ENCODE measurements at places on chromosomes 16 and 17.

GRCh38 chr17:19338031-19338990 lies 24.2 kb downstream of the B9D1 start:
- DNase-seq, result peak; percentile 62

GRCh38 chr17:57874434-57875289 lies 24.8 kb upstream of the MRPS23 start:
- no peak for DNase-seq

DNA sequence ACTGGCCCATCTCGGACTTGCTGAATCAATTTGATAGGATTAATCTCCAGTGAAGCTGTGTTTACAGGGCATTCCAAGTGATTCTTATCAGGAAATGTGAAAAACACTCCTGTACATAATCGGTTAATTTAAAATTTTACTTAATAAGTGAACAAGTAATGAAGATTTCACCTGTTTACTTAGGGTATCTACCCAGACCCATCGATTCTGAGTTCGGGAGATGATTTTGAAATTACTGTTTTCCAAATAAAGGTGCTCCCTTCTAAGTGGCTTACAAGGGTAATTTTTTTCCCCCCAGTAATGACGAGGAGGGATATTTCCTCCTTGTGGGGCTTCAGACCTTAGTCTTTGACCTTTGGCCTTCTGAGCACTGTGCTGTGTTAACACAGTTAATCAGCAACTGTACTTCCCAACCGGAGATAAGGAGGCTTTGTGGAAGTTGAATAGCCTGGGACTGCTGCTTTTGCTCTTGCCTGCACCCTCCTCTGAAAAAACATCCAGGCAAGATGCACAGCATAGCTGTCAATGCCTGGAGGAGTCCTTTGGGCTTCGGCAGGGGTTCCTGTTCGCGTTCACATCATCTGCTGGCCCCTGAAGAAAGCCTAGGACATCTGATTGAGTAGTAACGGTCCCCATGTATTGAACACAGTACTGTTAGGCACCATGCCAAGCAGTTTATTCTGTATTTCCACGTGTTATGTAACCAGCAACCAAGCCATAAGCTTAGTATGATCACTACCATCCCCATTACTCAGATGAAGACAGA lies 1.8 kb downstream of the FAHD1 start:
- DNase-seq, result no peak

DNA sequence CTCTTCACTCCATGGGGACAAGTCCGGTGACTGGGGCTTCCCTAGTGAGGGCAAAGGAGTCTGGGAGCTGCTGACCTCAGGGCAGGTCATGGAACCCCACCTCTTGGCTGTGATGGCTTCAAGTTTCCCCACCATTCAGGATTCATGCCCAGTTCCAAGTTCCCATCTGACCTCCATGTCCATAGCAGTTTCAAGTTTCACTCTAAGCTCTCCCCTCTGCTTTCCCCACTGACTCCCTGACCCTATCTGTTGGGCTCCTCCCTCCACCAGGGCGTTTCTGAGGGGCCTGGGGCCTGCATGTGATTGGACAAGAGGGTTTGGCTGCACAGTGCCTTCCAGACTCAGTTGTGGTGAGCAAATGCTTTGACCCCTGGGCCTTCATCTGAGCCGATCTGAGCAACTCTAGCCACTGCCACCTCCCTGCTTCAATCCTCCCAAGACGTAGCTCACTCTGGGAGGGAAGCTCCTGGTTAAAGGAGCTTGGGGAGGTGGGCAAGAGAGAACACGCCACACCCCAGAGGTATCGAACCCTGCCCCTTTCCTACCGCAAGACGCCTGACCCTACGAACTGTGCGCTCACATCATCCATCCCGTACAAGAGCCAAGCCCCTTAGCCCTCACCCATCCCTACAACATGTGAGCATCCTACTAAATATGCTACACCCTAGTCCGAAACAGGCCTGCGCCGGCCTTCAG lies 8.3 kb downstream of the ZNF629 start:
- no peak for DNase-seq

- DNase-seq, result no peak
Observed at GRCh38 chr17:74822335-74822938, 37.2 kb downstream of the GRIN2C start.

GRCh38 chr16:47477679-47478078 lies 16.5 kb downstream of the PHKB start:
- no peak for DNase-seq

GRCh38 chr16:14409563-14409962 lies 220.5 kb downstream of the PARN start:
- DNase-seq, result no peak

GRCh38 chr17:290121-290521 lies 62.5 kb downstream of the RPH3AL start:
- DNase-seq, result no peak
